KBM-7 (cell line): ENCODE measurements at places on chromosomes 5 and 9.

DNA sequence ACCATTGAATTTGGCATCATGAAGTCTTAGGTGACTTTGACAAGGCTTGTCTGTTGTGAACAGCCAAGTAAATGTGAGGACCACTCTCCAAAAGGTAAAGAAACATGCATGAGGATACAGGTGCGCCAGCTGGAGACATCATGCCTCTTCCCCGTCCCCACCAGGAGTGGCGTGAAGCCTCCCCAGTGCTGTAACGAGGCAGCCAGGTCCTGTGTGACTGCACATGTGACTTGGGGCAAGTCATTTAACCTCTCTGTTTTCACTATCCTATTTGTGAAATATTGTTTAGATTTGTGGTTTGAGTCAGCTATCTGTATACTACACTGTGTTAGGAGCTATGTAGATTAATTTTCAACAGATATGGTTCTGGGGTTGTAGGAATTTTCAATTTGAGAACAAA, 65.0 kb downstream of the DOCK8 start:
- no peak for DNase-seq

DNA sequence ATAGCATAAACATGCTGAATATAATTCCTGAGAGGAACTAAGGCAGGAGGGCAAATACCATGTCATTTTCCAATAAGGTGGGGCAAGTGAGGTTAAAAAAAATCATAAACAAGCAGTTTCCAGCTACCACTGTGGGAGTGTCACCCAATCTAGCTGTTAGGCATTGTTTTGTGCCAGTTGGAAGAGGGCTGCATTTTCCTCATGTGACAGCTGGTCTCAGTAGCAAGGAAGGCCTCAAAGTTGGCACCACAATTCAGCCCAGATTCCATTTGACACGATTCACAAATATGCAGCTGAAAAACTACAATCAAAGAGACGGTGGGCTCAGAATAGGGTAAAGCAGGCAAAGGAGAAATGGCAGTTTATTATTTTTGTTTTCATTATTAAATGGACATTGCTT, 636.1 kb downstream of the KIF4B start:
- DNase-seq: no peak

GRCh38 chr5:16521521-16522483, 56.2 kb upstream of the ZNF622 start:
- DNase-seq: no peak

GRCh38 chr5:96855031-96855872, 21.0 kb upstream of the ERAP2 start:
- DNase-seq: no peak

- DNase-seq: peak; percentile 49
Measured at GRCh38 chr5:100623719-100624118, 88.5 kb downstream of the FAM174A start.

- no peak for DNase-seq
Measured at GRCh38 chr9:134053401-134053871, 14.4 kb downstream of the BRD3 start.

- no peak for DNase-seq
Measured at GRCh38 chr5:31197183-31197582, 3.7 kb downstream of the CDH6 start.

DNA sequence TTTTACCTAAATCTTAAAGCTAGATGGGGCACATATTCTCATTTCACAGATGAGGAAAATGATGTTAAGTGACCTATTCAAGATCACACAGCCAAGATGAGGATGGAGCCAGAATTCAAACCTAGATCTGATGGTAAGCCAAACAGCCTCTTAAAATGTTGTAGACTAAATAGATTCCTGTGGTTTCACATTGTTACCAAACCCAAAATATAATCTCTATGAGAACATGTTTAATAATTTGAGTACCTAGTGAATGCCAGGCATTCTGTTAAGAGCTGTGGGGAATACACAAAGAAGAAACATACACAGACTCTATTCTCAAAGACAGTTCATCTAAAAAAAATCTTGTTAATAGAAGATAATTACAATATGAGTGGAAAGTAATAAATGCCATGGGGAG, 25.2 kb downstream of the HOMER1 start:
- no peak for DNase-seq
